ENCODE measurements at places on chromosomes 1 and 21. TPM values are rescaled to one million over a fixed set of nuclear protein-coding genes. Genes with fewer than 3 reads are reported as not detected.

The MTR gene
- 37.7 TPM for total RNA-seq

The SLC1A7 gene
- total RNA-seq: under 0.01 TPM

The KRTAP10-11 gene
- total RNA-seq: not detected

The CLCA4 gene
- total RNA-seq: not detected

Measured in articular chondrocyte of knee joint (primary cell).